Muscle of arm (tissue), 14 donors: ENCODE measurements at places on chromosomes 2 and 18. TPM values are rescaled to one million over a fixed set of nuclear protein-coding genes. Genes with fewer than 3 reads are reported as not detected.

GRCh38 chr2:21804151-21804550 is 680.4 kb downstream of the TDRD15 start:
- no peak for DNase-seq

Gene ANKRD36B
- polyA plus RNA-seq = 13.0 TPM

GRCh38 chr2:134381141-134381540 is 127.3 kb downstream of the MGAT5 start:
- no peak for DNase-seq

Gene RFX8
- not detected for polyA plus RNA-seq

- no peak for DNase-seq
These were observed 80.5 kb upstream of the FRZB start for GRCh38 chr2:182946958-182947369.

DNA sequence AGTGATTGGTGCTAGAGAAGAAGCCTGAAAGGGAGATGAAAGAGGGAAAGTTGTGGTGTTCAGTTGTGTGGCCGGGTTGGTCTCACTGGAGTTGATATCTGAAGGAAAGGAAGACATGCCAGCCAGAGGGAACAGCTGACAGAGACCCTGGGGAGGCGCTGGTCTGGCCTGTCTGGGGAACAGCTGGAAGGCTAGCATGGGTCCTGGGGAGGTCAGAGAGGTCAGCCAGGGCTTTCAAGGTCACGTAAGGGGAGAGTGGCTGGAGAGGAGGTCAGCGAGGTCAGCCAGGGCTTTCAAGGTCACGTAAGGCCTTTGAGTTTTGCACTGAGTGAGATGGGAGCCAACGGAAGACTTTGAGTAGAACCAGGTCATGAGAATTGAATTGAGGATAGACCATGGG is 11.0 kb downstream of the DYSF start:
- no peak for DNase-seq

GRCh38 chr2:151560289-151560688 is 150.6 kb downstream of the RIF1 start:
- DNase-seq = no peak

Gene CRYGB
- polyA plus RNA-seq = not detected

DNA sequence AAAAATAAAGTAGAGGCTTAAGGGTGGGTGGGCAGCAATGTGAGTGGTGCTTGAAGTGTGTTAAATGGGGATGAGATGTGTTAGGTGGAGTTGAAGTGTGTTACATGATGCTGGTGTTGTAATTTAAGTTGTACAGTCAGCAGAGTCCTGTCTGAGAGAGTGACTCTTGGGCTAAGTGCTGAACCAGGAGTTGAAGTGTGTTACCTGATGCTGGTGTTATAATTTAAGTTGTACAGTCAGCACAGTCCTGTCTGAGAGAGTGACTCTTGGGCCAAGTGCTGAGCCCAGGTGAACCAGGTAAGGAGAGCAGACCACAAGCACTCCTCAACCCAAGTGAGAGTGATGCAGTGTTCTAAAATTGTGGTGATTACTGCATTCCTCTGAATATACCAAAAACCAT is 40.6 kb downstream of the LCLAT1 start:
- DNase-seq = no peak

DNA sequence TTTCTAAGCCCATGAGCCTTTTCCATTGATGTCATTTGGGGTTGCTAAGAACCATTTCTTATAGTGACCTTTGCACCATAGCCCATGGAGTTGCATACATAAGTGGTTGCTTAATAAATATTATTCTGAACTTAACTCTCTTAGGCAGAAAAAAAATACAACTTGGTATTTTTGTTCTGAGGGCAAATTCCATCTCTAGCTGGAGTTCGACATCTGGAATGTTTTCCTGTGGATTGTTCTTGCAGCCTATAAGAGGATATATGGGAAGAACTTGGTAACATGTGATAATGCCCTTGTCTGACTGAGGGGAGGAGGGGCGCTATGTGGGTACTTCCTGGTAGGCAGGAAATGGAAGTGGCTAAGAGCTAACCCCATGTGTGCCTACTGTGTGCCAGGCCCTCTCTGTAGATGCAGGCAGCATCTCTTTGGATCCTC is 20.7 kb downstream of the IGFBP2 start:
- DNase-seq = no peak
